Activated T-helper 1 cell treated with Interleukin-2 at 50 U/mL for 16 hours (primary cell): ENCODE measurements at places on chromosomes 5 and 9.

- DNase-seq: no peak
Observed at GRCh38 chr9:133089271-133089671, 27.5 kb downstream of the CEL start.

DNA sequence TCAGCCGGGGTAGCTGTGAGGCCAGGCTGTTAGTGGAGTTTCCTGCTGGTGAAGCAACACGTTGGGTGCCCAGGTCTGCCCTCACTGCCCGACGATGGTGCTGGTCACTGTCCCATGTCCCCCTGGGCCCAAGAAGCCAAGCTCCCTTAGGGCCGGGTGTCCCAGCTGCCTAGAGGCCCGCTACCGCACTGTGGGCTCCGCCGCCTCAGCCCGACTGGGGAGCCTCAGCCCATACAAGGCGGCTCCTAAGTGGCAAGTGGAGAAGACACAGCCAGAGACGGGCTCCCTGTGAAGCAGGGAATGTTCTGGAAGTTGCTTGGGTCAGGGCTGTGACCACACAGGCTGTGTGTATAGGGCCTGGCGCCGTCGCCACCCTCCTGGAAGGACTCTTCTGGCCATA lies 96.9 kb downstream of the RXRA start:
- no peak for DNase-seq

DNA sequence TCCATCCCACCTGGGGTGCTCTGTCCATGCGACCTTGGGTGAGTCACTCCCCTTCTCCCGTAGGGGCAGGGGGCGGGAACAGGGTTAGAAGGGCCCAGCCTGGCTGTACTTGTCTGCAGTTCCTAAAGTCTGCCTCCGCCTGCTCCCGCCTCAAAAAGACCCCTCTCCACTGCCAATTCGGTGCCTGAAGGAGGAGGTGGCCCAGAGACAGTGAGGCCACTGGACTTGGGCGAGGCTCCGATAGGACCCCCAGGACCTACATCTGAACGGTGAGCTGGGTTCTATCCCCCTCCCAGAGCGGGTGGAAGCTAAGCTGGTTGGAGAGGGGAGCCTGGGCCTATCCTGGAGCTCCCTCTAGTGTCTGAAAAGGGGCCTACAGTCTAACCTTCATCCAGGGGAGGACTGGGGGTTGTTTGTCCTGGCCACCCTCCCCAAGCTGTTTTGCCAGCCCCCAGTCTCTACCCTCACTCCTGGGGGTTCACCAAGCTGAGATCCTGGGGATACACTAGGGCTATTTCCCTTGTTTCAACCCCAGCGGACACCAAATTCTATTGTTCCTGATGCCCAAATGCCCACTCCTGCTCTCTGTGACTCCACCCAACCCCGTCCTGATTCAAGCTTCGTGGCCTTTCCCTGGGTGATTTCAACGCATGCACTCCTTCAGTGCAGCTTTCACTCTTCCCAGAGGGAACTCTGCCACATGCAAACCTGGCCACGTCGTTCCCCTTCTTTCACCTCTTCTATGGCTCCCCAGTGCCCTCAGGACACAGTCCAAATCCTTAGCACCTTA lies 6.1 kb upstream of the CRB2 start:
- DNase-seq: peak; percentile 33

GRCh38 chr5:40464511-40464910 lies 215.2 kb upstream of the PTGER4 start:
- no peak for DNase-seq

- no peak for DNase-seq
Observed at GRCh38 chr5:142587354-142587965, 98.4 kb downstream of the FGF1 start.

- DNase-seq: no peak
Observed at GRCh38 chr5:112917453-112917995, 4.5 kb downstream of the REEP5 start.

- DNase-seq: no peak
Observed at GRCh38 chr9:133699546-133699945, 38.6 kb downstream of the SARDH start.

DNA sequence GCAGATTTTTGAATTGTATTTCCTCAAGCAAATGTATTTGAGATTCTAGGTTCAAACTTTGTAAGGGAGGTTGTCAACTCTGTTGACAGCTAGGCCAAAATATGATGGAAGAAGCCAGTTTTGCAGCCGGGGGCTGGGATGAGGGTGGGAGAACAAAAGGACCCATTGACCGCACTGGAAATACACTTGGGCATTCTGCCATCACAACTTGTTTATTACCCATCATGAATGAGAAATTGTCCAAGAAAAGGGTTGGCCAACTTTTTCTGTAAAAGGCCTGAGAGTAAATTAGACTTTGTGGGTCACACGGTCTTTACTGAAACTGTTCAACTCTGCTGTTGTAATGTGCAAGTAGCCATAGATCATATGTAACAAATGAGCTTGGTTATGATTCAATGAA lies 221.3 kb upstream of the KLF9 start:
- no peak for DNase-seq
